Omental fat pad (tissue), 4 donors: ENCODE measurements at places on chromosomes 4 and X.
A peak's percentile ranks its signal among the peaks of the same experiment; 100 is the strongest.

- DNase-seq: no peak
Measured at GRCh38 chr4:138299881-138300280, 57.7 kb upstream of the SLC7A11 start.

DNA sequence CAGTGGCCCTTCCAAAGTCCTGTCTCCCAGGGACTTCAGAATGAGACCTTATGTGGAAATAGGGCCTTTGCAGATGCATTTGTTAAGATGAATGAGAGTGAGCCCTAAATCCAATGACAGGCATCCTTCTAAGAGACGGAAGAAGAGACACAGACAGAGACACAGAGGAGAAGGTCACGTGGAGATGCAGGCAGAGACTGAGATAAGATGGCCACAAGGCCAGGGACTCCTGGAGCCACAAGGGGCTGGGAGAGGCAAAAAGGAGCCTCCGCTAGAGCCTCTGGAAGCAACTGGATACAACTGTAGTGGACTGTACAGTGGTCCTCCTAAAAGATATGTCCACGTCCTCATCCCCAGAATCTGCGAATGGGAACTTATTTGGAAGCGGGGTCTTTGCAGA lies 19.0 kb upstream of the CD99 start:
- DNase-seq: no peak

DNA sequence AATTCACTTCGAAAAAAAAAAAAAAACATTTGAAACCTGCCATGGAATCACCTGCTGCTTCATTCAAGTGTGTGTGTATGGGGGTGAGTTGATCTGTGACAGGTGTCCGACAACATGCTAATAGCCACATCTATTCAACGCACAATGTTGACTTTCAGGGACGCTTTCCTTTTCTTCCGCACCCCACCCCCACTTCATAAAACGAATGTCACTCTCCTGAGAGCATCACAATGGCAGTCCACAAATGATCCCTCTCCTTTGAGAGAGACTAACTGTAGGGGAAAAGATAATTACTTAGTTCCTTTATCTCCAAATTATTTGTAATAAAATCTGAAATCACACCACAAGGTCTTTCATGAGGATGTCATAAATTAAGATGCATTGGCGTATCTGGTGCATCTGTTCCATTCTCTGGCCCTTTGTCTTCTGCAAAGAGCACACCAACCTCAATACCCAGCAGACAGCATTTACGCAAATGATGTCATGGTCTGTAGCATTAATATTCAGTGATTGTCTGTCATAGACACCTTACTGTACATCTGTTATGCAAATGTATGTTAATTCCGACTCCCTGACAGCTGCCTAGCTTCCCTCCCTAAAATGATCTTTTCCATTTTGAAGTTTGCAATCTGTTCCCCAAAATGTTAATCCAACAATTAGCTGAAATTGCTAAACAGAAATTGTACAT lies 640.0 kb upstream of the BOD1L1 start:
- no peak for DNase-seq

DNA sequence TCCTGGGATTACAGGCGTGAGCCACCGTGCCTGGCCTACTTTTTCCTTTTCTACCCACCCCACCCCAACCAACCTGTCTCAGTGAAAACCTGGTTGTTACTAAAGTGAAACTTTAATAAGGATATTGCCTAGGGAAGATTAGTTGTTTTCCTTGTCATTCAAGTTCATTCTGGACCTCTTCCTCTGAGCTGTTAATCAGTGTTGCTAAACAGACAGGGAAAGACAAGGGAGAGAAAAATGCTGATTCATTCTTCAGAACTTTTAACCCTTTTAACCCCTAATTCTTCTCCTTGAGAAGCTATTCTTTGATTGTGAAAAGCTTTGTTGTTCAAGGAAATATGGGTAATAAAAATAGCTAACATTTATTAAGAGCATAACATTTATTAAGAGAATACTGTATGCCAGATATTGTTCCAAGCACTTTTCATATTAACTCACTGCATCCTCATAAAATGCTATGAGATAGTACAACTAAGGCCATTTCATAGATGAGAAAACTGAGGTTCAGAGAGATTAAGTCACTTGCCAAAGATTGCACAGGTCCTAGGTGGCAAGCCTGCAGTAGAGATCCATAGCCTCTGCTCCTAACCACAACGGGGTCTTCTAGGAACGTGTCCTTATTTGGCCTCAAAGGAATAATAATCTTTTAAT lies 34.8 kb downstream of the OSTC start:
- no peak for DNase-seq

DNA sequence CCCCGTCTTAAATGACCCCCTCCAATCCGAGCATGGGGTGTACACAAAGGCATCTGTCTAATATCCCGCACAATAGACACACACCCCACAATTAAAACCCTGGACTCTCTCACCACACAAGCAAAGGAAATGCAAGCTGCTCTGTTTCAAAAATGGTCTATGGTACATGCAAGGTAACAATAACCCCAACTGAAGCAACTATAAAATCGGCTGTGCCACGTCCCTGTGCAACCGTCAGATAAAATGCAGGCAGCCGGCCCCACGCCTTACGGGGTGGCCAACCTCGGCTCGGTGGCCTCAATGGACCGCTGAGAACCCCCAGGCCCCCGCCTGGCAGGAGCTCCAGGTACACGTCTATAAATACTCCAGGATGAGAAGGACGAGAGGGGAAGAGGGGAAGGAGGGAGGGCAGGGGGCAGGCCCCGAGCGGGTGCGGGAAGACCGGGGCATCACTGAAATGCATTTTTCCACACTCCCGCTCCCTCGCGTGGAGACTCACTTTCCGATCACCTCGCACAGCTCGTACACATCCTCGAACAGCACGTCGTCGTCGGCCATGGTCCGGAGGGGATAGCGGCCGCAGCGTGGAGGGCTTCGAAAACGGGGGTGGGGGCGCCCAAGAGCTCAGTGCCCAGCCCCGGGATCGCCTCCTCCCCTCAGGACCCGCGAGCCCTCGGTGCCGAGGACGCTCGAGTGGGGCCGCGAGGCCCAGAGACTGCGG lies 763 bp downstream of the CASK start:
- no peak for DNase-seq

GRCh38 chr4:136925203-136925602 lies 607.1 kb downstream of the PCDH18 start:
- no peak for DNase-seq

GRCh38 chr4:48669086-48669485 lies 111.0 kb downstream of the FRYL start:
- DNase-seq: no peak

DNA sequence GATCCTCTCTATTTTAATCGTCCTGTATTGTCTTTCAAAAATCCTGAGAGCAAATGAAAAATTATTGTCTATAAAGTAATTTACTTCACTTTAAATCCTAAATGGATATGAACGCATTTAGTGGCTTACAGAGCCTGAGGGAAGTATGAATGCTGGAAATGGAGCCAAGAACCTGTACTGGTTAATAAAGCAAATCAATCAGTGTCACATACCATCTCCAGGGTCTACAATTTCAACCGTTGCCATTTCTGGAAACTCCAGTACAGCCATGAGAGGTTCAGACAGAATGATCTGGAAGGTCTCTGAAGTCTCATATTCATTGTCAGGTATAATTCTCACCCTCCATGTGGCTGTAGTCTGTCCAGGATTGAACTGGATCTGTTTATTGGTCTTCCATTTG lies 76.6 kb downstream of the FREM3 start:
- DNase-seq: no peak

GRCh38 chr4:166198041-166198440 lies 325.0 kb downstream of the TLL1 start:
- no peak for DNase-seq

DNA sequence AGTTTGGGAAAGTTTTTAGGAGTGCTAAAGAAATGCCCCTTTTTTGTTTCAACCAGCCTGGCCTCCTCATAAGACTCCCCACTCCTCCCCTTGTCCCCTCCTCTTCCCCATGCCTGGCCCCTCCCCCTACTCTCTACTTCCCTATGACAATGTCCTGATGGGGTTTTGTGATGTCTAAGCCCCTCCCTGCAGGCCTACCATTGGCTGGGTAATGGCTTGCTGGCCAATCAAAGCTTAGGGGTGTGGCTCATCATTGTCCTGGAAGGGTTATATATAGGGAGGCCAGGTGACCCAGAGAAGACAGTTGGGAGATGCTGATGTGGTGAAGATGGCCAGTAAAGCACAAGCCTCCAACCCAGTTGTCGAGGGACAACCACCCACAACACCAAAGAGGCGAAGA lies 48.2 kb upstream of the PASD1 start:
- DNase-seq: no peak

DNA sequence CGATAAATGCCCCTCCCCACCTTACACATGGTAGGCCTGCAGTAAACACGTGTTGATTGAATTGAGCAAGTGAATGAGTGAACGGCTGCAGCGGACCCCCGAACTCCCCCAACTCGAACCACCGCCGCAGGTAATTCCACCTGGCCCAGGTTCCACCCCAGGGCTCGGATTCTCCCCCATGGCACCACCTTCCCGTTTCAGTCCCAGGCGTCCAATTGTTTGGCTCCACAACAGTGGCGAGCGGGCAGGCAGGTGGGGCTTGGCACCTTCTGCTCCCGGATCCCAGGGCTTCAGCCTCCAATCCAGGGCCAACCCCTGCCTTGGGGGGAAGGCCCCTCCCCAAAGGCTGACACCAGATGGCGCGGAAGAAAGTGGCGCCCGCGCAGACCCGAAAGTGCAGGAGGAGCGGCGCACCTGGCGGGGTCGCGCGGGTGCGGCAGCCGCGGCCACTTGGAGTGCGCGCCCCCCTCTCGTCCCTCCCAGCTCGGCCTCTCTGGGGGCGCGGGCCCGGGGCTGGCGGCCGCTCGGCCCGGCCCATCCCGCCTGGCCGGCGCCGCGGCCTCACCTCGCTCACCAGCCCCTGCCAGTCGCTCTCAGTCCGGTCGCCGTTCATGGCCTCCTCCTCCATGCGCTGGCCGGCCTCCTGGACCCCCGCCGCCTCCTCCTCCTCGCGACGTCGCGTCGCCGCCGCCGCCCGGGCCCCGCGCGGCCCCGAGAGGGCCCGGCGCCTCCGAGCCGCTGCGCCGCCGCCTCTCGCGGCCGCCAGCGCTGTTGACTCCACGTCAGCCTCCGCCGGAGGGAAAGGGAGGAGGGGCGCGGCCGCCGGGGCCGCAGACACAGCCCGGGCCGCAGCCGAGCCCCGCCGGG lies at the start of gene CCDC149:
CCDC149 (minus strand) TSS at position 791 of the 867 bp plus-strand sequence; CDS start at position 613, 178 bp downstream.
- DNase-seq: peak; percentile 25

- no peak for DNase-seq
Measured at GRCh38 chr4:26372525-26373172, 51.8 kb downstream of the RBPJ start.

DNA sequence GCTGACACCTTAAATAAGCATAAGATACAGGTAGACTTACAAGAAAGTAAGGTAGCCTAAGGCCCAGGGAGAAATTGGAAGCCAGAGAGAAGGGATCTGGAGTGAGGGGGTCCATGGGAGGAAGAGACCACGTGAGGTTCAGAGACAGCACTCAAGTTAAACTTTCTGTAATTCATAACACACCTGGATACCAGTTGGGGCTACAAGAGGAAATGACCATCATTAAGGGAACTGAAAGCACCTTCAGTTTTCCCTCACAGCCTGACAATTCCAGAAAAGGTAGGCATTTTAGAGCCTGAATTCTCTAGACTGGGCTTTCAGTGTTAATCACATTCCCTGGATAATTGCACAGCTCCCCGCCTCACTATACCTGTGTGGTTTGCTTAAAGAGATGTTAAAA lies 355.5 kb downstream of the FBXW7 start:
- no peak for DNase-seq

- no peak for DNase-seq
Measured at GRCh38 chrX:145792281-145792680, 25.3 kb upstream of the SLITRK2 start.

DNA sequence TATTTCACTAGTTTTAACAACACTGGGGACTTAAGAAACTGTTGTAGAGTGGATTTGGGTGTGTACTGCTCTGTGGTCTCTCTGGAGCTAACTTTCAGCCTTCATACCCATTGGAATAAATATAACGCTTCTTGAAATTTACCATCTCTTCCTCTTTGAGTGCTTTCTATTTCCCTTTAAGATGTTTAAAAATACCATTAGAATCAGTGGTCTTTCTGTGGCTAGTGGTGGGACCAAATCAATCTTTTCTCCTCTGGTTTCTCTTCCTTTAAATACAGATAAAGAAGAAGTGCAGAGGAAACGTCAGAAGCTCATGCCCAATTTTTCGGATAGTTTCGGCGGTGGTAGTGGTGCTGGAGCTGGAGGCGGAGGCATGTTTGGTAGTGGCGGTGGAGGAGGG lies 92.0 kb downstream of the NFKB1 start:
- no peak for DNase-seq

DNA sequence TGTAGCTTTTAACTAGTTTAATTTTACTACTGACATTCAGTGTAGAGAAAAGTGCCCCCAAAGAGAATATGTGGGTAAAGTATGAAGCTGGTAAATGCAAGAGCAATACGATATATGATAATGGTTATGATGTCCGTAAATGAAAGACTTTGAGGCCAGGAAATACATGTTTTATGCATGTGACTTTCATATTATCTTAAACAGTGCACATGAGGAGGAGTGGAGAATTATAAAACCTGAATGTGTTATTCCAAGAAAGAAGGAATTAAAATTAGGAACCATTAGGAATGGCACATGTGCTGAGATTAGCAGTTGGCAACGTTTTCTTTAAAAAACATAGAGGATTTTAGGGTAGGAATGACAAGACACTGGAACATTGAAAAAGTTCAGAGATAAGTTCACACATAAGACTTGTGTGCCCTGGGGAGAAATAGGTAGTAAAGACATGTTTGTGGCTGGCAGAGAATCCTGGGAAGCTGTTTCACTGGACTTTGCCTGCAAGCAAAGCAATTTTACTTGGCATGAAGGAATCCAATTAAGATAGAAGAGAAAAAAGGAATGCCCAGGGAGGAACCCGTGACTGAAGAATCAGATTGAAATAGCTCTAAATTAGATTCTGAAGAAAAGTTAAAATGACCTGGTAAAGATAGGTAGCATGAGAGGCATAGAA lies 20.0 kb downstream of the GK start:
- no peak for DNase-seq
